ENCODE measurements at places on chromosomes 6 and 20.

DNA sequence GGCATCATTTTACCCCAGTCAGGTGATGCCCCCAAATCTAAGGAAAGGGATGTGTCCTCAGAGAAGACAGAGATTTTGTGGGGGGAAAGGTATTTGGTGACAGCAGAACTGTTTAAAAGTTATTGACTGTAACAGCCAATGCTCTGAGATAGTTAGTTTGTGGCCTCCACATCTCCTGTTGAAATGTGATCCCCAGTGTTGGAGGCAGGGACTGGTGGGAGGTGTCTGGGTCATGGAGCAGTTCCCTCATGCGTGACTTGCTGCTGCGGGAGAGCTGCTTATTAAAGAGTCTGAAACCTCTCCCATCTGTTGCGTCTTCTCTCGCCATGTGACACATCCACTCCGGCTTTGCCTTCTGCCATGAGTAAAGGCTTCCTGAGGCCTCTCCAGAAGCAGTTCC is 282.8 kb upstream of the FOXQ1 start:
- no peak for DNase-seq

DNA sequence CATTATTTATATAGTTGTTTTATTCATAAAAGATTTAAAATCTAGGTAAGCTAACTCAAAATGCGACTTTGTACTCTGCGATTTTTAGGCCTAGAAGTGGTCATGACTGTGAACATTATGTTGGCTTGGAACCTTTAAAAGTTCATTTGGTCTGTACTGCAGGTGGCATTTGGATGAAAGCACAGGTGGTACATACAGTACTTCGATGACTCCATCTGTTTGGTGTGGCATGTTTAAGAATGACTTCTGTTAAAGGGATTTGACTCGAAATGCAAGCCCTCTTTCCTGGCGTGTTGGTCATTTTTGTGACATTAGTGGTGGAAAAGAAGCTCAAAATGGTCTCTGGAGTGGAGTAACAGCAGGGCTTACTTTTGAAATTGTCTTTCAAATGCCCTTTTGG is 118.1 kb downstream of the UST start:
- no peak for DNase-seq

GRCh38 chr20:6212903-6213302 is 90.1 kb upstream of the FERMT1 start:
- no peak for DNase-seq

GRCh38 chr6:134175532-134176263 is 123.3 kb upstream of the SLC2A12 start:
- peak; percentile 70 for DNase-seq

DNA sequence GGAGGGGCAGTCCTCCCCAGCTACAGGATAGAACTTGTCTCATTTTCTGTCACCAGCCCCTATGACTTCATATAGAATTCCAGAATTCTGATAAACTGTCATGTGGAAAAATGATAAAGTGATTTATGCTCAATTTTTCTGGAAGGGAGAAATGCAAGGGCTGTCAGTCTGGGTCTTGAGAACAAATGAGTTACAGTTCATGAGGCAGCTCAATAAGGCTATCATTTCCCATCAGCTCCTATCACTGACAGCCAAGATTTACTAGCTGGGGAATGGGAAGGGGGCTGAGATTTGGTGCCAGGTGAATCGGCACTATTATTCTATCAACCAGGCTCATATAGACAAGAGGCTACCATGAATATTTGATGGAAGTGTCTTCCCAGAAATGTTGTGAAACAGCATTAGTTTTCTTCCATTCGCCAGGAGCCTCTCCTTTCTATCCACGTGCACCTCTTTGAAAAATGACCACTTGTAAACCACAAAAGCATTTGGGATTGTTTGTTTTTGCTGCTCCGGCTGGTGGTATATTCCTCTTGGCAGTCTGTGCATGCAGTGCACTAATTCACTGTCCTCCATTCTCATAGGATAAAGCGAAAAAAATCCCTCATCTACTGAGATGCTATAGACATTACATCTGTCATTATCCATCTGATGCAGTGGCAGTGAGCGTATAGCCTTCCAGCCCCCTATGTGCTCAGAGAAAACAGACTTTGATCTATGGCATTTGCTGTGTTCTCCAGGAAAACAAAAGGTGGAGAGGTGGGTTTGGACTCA is 528.7 kb upstream of the RNF217 start:
- DNase-seq = no peak

GRCh38 chr6:111776236-111777221 is 96.7 kb downstream of the FYN start:
- DNase-seq = no peak

- DNase-seq = peak; percentile 81
These were observed 60.0 kb downstream of the TRIM27 start for GRCh38 chr6:28863604-28864325.

DNA sequence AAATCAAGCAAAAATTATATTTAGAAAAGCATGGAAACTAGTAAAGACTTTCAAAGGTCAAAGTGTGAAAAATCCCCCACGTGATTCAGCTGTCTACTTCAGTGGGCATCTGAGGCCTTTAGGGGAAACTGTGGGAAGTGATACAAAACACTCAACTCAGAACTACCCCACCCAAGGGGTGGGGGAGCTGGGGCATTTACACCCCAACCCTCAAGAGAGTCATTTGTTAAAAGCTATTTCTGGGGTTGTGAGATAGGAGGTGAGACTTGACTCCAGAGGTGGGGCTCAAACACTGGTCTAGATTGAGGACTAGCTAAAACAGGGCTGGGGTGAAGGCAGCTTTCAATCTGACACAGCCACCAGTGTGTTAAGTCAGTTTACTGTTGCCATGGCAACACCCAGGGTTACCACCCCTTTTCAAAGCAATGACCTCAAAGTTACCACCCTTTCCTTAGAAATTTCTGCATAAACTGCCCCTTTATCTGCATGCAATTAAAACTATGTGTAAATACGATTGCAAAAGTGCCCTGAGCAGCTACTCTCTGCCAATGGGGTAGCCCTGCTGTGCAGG is 9.9 kb upstream of the GTSF1L start:
- DNase-seq = no peak

DNA sequence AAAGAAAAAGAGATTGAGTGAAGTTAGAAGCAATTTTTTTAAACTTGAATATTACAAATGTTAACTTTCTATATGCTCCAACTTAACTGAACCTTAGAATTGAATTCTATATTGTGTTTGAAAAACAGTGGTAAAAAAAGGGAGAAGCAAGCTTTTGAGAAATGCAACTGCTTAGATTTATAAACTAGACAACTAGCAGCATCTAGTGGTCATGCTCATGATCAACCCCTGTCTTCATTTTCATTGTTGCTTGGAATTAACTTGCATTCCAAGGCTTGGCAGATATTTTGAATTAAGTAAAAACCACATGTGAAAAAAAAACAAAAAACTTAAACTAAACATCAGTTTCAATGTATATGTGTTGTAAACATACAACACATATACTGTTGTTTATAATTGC is 113.1 kb downstream of the C6orf58 start:
- DNase-seq = peak; percentile 12

GRCh38 chr6:54440549-54440948 is 132.3 kb downstream of the TINAG start:
- DNase-seq = no peak

DNA sequence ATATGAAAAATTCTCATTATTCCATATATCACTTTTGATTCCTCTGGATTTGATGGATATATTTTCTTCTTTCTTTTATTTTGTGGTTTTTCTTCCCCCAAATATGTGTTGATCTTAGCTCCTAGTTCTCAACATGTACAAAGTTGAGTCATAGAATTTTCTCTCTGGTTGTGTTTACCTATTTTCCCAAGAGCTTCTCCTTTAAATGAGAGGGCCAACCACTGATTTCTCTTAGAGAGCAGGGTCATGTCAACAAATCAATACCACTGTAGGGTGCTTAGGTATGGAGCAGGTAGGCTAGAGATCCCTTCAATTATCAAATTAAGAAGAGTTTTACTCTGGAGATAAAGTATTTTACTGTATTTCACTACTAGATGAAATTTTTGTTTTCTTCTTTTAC is 145.7 kb downstream of the BMP5 start:
- no peak for DNase-seq

GRCh38 chr6:3296537-3296936 is 37.8 kb downstream of the PSMG4 start:
- DNase-seq = no peak

DNA sequence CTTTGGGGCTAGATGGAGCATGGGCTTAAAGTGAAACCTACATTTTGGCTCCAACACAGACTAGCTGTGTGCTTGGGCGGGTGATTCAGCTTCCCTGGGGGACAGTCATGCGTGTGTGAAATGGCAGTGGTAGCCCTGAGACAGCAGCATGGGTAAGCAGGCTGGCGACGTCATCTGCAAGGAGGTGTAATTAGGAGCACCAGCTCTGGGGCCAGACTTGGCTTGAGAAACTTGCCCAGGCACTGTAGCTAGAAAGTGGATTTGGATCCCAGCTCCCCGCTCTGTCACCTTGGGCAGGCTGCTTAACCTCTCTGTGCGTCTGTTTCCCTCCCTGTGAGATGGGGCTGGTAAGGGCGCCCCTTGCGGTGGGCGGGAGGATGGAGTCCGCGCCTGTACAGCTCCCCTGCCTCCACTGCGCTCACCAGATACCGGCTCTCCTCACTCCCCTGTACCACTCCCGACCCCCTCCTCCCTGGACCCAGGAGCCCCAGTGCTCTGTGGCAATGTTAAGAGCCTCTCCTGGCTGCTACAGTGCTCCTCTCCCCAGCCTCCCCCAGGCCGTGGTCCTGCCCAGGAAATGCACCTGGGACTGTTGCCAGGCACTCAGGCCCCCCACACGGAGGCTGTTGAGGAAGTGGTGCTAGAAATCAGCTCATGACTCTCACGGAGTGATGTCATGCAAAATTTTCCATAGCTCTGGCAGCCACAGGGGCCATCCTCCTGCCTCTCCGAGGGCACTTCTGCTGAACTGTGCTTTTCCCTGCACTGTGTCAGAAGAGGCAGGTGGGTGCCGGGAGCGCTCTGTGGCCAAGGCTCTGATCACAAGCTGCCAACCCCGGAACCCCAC is 44.6 kb downstream of the SYNJ2 start:
- peak; percentile 47 for DNase-seq

GRCh38 chr6:76861403-76861802 is 601.9 kb downstream of the HTR1B start:
- DNase-seq = no peak

DNA sequence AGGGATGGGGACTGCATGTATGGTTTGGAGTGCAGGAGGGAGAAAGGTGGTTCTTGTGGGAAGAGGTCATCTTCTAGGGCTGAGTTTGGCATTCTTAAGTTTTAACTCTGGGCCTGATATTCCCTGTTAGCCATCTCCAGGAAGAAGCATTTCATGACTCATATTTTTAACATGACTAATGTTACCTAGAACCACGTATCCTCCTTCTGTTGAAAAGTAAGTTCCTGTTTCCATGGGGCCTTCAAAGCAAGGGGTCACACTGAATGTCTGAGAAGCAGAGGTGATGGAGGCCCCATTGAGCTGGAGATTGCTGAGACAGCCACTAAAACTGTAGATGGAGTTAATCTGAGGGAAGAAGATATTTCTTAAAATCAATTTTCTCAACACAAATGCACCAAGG is 30.2 kb downstream of the FAM229B start:
- DNase-seq = no peak

DNA sequence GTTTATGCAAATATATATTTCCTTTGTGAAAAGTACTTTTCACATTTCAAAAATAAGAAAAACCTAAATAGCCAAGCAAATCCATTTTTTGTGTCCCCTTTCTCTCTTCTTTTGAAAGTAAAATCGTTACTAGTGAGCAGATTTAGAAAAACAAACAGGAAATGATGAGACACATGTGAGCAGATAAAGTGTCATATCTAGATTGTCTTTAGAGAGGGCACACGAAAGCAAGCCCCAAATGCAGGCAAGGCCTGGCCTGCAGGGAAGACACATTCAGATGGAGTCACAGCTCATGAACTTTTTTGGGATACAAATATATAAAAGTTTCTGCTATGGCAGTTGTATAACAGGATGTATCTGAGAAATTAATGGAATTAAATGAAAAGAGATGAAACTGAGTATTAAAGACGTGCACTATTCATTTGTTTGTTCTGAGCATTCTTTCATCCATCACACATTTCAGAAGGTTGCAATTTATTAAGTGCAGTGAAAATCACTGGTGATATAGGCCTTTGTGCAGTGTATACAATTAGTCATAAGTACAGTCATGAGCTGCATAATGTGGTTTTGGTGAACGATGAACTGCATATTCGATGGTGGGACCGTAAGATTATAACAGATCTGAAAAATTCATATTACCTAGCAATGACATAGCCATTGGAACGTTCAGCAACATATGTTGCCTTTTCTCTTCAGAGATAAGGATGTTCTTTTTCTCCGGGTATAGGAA is 101.4 kb downstream of the PACRG start:
- DNase-seq = no peak

GRCh38 chr20:24767623-24768100 is 181.4 kb upstream of the CST7 start:
- no peak for DNase-seq
